NCI-H187 (cell line): ENCODE measurements at places on chromosomes 5 and 9.

DNA sequence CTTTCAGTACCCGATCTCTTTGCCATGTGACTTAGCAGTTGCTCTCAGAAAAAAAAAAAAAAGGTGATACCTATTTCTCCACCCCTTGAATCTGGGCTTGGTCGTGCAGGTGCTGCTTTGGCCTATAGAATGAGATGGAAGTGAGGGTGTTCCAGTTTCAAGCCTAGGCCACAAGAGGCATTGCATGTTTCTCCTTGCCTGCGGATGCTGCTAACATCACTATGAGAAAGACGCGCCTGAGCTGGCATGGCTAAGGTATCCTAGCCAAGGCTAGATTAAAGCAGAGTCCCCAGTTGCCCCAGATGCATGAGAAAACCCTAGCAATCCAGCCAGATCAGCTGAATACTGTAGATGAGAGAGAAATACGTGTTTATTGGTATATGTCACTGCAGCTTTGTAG lies 14.7 kb upstream of the CSF1R start:
- no peak for DNase-seq

GRCh38 chr5:17022296-17022695 lies 86.2 kb upstream of the MYO10 start:
- DNase-seq, result no peak

GRCh38 chr5:142114687-142115086 lies 6.1 kb downstream of the NDFIP1 start:
- no peak for DNase-seq

- no peak for DNase-seq
Observed at GRCh38 chr5:153777681-153778581, 260.8 kb downstream of the FAM114A2 start.

- no peak for DNase-seq
Observed at GRCh38 chr5:33810491-33811120, 81.2 kb downstream of the ADAMTS12 start.

DNA sequence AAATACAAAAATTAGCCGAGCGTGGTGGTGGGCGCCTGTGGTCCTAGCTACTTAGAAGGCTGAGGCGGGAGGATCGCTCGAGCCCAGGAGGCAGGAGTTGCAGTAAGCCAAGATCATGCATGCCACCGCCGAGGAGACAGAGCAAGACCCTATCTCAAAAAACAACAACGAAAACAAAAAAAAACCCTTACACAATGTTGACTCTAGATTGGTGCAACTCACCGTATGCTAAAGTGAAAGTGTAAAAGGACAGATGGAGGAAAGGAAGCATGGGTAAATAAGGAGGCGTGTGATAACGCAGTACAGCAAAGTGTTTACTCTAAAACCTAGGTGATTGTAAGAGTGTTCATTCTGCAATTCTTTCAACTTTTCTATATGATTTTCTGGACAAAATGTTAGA lies 15.9 kb upstream of the RUFY1 start:
- DNase-seq, result no peak

- DNase-seq, result no peak
Observed at GRCh38 chr5:14579731-14580397, 1.7 kb upstream of the OTULINL start.
